EH (cell line): ENCODE measurements at places on chromosomes 4 and X.

GRCh38 chr4:80540785-80541469, 205.4 kb downstream of the CFAP299 start:
- DNase-seq, result peak; percentile 13

DNA sequence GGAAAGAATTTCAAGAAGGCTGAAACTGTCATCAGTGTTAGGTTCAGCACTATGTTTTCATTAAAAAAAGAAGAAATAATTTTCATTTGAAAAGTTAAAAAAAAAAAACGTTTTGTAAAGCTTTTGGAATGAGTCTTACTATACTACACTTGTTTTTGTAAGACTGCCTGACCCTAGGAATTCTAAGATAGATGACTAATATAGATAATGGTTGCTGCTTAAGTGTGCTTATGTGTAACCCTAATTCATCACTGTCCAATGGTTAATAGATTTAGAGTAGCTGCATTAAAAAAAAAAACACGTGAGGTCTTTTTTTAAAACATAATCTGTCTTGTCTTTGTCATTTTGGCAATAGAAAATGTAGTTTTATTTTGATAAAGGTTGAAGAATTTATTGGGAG, 323.2 kb downstream of the IL1RAPL1 start:
- peak; percentile 11 for DNase-seq

- DNase-seq, result no peak
These were observed 1651.9 kb downstream of the C4orf33 start for GRCh38 chr4:130747842-130748241.

DNA sequence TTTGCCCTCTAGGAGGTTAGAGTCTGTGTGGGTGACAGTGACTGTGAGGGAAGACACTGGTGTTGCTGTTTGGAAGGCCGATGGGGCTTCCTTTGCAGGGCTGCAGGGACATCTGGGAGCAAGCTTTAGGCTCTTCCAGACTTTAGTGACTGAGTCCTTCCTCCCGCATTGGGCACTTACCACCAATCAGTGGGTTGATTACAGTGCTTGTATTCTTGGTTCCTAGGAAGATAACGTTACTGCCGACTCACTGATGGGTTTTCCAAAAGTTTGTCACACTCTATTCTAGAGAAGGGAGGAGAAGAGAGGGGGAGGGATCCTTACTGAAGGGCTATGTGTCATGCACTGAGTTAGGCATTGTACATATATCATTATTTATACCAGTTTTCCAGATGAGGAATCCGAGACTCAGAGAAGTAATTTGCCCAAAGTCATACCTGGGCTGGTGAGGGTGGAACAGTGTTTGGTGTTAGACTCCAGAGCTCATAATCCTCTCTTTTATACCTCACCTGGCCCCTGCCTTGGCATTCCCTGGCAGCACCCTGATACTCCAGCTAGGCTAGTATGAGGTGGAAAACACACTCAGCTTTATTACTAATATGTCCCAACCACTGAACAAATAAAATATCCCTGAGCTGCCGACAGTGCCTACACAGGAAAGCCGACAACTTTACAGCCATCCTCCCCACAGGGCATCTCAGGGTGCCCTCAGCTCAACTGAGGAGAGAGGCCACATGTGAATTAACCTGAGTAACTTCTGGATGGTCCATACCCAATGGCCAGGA, 3.8 kb downstream of the CHST7 start:
- peak; percentile 67 for DNase-seq

DNA sequence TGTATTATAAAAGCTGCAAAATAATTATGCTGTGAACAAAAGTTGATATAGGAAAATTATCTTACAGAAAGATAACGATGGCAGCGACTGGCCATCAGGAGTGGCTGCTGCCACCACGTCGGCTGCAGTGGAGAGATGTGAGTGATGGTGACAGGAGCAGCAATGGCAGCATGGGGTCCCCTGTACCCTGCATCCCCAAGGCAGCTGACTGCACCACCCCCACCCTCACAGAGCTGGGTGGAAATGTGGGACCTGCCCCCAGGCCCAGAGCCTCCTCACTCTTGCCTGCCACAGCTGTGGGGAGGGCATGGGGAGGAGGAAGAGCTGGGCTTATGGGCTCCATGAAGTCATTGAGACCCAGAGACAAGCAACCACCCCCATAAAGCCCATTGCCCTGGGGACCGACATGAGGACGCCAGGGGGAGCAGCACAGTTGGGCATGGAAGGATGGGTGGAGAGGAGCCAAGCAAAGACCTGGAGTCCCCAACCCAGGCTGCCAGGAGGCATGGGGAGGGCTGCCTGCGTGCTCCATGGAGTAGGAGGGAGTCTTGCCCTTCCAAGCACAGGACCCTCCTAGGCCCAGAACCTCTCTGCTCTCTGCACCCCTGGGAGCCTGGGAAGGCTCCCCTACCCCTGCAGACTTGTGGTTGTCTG, 1090.5 kb downstream of the PCDH18 start:
- no peak for DNase-seq

DNA sequence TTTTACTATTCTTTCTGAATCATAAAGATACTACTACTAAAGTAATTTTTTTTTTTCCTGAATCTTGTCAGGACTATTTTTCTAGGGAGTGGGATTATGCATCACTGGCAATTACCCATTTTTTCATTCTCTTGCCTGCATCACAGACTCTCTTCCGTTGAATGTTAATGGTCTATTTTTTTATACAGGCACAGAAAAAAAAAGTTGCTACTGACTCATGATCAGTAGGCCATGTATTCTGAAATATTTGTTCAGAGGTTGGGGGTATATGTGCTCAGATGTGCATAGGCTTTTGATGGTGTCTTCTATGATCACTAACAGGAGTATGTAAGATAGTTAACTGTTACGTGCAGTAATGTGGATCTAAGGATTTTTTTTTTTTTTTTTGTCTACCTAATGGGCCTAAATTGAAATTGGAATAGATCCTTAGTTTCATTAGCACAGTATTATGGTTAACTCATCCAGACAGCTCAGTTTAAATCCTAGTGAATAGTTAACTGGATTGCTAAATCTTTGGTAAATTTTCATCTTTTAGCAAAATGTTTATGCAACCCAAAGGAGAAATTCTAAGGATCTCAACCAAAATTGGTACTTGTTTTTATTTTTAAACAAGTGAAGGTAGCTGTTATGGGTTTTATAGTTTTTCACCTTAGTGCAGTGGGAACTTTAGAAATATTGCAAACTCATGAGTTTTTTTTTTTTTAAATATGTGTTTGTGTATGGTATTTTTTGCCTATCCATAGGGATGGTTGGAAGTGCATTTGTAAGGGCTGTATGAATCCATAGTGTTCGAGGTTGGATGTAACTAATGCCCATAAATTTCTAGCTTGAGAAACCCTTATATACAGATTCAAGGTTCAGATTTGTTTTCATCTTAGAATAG, 12.1 kb downstream of the BMP2K start:
- no peak for DNase-seq

DNA sequence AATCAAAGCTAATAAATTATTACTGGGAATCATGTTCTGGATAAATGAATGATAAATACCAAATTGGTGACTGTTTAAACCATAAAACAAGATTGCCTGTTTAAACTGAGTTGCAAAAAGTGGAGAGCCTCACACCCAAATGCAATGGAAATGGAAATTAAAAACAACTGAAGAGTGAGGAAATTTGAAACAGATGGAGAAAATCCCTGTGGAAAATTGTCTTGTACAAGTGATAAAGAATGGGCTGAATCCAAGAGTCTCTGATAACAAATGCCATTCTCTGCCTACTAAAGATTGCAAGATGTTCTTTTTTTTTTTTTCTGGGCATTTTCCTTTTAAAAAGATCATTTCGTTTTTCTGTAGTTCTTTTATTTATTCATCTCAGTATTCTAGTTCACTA, 426.3 kb downstream of the NLGN4X start:
- no peak for DNase-seq

GRCh38 chr4:148737061-148737770, 295.0 kb upstream of the NR3C2 start:
- no peak for DNase-seq

GRCh38 chr4:29277381-29277780, 1442.8 kb upstream of the PCDH7 start:
- peak; percentile 74 for DNase-seq

- DNase-seq, result peak; percentile 47
These were observed at the start of gene ARHGAP6 for GRCh38 chrX:11665168-11666111. ARHGAP6 (minus strand) TSS chrX:11665920; CDS start chrX:11664828, 1,092 bp downstream.

- DNase-seq, result no peak
These were observed 34.1 kb upstream of the AFF2 start for GRCh38 chrX:148466292-148466691.

- DNase-seq, result no peak
These were observed 386.5 kb downstream of the GPAT3 start for GRCh38 chr4:83922402-83922801.

DNA sequence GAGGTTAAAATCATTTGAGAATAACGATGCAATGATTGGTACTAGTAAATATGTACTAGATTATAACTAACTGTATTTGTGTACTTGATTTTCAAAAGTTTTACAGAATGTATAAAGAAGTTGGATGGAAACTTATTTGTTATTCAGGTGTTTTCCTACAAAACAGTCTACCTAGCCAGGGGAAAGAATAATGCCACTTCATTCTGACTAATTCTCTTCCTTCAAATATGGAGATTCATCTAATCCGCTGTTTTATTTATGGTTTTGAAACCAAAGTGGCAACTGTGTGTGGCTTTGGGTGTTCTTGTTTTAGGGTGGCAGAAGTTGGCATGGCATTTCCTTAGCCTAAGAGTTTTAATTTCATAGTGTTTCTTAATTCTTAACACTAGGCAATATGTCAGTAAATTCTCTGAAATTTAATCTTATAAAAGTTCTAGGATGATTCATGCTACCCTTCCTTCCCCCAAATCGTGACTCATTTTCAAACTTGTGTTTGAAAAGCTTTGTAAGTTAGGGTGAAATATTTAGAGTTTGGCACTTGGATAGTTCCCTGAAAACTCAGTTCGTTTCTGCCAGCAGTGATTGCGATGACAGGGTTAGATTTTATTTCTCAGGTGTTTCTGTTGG, 62.6 kb downstream of the DCLK2 start:
- DNase-seq, result peak; percentile 81

DNA sequence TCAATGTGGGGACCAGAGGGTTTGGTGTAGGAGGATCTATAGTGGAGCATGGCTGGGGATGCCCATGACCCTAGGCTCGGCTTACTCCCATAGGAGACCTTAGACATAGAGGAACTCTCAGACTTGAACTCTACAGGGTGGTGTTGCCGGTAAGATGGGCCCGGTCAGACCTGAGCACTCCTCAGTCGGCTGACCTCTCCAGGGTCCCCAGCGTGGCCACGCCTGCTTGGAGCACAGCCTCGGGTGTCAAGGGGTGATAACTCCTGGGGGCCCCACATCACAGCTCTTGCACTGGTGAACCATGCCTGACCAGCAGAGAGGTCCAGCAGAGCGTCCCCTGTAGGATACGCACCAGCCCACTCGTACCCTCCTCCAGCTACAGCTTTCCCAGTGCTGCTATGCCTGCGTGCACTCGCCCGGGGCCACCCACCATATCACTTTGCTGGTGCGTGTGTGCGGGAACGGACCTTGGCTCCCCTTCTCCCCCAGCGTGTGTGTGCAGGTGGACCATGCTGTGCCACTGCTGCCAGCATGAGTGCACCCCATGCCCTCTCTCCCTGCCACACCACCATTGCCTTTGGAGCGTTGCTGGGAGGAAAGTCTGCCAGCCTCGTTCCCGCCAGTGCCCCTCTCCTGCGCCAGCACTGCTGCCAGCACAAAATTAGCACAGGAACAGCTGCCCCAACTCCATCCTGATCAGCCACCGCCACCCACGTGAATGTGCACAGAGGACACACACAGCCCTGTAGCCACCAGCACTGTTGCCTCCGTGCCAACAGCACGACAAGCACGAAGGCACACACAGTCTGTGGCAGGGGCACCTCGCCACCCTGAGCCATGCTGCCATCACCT, 806.6 kb downstream of the GLUD2 start:
- no peak for DNase-seq

- DNase-seq, result peak; percentile 84
These were observed 283.8 kb upstream of the ARSJ start for GRCh38 chr4:114263233-114263632.
